ENCODE measurements at places on chromosomes 4 and X.

DNA sequence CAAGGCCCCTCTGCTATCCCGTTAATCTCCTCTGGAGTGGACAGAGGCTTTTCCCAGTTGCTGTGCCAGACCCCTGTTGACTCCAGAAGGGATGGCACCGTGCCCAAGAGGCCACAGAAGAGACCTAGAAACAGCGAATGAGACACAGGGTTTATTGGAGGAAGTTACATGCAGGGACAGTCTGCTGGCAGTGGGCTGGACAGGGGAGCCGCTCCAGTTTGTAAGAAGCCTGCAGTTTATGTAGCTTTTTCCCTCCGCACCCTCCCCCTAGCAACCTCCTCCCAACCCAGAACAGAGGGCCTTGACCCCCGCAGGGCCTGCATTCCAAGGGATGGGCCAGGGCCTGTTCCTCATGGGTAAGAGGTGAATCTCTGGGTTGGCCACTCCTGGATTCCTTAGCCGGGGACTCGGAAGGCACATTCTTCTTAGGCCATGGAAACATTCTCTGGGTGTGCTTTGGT is 216.8 kb upstream of the PSAPL1 start:
- no peak for DNase-seq

- DNase-seq: no peak
Measured at GRCh38 chr4:128796934-128797333, 12.6 kb upstream of the JADE1 start.

DNA sequence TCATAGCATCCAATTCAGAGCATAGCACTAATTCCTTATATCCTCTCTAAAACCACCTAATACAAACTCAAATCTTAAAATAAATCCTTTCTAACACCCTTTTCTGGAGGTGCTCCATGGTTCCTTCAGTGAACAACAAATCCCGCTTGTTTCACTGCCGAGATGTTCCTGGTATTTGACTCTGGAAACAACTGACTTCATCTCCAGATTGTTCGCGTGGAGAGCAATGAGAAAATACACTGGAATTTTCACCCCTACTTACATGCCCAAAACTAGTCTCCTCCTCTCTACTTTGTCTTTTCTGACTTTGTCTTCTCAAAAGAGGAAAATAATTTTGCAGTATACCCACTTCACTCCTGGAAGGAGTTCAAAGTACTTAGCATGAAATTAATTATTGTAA is 129.0 kb downstream of the PLS3 start:
- DNase-seq: no peak

DNA sequence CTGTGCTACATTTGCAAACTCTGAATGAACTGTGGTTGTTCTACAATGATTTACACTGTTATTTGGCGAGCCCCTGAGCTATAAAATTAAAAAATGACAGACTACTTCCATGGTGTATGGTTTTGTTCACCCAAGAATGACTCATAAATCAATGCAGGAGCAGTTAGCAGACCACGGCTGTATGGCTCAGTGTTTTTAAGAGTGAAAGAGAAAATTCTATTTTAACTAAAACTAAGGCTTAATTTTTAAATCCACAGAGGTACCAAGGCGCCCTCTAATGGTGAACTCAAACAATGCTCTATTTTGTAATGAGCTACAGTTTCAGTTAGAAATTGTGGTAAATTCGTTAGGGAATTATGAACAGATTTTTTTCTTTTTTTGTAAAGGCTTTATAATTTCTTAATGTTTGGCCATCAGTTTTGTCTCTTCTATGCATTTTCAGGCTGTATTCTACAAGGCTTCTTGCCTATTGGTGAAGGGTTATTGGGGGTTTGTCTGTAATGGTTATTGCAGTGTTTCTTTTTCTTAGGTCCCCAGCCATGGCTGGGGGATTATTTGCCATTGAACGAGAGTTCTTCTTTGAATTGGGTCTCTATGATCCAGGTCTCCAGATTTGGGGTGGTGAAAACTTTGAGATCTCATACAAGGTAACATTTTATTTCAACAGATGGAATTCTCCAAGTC is 32.5 kb downstream of the HMGB2 start:
- DNase-seq: no peak

GRCh38 chr4:2781911-2782310 is 11.0 kb upstream of the SH3BP2 start:
- DNase-seq: no peak

- no peak for DNase-seq
Measured at GRCh38 chr4:110597582-110597981, 25.3 kb downstream of the PITX2 start.

DNA sequence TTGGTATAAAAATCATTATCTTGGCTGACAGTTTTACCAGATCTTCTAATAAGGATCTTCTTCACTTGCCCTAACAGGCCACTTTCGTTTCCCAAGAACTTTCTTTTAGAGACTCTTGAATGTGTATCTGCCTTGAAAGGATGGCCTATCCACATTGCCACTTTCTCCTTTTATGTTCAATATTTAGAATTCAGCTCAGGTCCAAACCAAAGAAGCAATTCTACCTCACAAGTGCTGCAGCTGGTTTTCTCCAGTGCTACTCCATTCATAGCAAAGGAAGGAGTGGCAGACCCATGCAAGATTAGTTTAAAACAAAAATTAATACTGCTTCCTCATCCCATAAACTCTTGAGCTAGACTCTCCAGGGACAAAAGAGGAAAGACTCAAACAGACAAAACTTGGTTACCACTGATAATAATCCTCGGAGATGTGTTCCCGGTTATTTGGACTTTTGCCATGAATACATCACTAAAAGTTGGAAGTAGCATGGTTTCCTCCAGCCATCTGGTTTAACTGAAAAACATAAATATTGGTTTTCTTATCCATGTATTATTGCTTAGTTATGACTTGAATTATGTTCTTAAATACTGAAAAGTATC is 401.8 kb downstream of the PABPC4L start:
- no peak for DNase-seq

DNA sequence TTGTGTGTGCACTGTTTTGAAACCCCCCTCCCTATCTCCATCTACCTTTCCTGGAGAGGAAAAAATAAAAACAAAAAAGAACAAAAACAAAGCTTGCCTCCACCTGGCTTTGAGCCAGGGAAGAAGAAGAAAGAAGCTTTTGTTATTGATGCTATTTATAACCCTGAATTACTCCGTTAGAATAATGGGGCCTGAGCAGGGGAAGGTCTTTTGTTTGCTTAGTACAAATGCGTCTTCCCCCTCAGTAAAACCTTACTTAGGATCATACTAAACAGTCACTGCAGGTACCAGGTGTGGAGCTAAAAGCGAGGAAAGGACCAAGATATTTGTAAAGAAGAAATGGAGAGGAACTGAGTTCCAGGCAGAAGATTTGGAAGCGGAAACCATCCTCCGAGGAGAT is 352.1 kb downstream of the KCNIP4 start:
- no peak for DNase-seq
